Kidney (tissue), 22 donors: ENCODE measurements at places on chromosomes 11 and 22. TPM values are rescaled to one million over a fixed set of nuclear protein-coding genes. Genes with fewer than 3 reads are reported as not detected.
A peak's percentile ranks its signal among the peaks of the same experiment; 100 is the strongest.

The EXPH5 gene
- total RNA-seq: 9.5 TPM

The MUC5AC gene
- 0.03 TPM for total RNA-seq

The VPREB3 gene
- 1.0 TPM for total RNA-seq

The OR8G5 gene
- not detected for total RNA-seq

The KCTD17 gene
- 13.9 TPM for total RNA-seq

The CNTN5 gene
- 0.66 TPM for total RNA-seq

The ZP1 gene
- not detected for total RNA-seq

The MS4A3 gene
- not detected for total RNA-seq

- H3K27ac ChIP-seq: no peak overlapping the region
- no peaks in the 10 kb centered on the region for H3K27me3 ChIP-seq
- no peaks in the 10 kb centered on the region for H3K36me3 ChIP-seq
- peaks cover 6% of the 10 kb centered on the region for H3K4me1 ChIP-seq
- peak overlapping the region; percentile 55 for H3K4me3 ChIP-seq
These were observed 1.1 kb downstream of the LRP4 start for GRCh38 chr11:46917109-46917761.

GRCh38 chr11:75505916-75506692 lies 19.6 kb downstream of the GDPD5 start:
- H3K27ac ChIP-seq: no peak overlapping the region
- H3K4me1 ChIP-seq: peaks cover 5% of the 10 kb centered on the region
- H3K4me3 ChIP-seq: no peak overlapping the region
- no peak for DNase-seq

DNA sequence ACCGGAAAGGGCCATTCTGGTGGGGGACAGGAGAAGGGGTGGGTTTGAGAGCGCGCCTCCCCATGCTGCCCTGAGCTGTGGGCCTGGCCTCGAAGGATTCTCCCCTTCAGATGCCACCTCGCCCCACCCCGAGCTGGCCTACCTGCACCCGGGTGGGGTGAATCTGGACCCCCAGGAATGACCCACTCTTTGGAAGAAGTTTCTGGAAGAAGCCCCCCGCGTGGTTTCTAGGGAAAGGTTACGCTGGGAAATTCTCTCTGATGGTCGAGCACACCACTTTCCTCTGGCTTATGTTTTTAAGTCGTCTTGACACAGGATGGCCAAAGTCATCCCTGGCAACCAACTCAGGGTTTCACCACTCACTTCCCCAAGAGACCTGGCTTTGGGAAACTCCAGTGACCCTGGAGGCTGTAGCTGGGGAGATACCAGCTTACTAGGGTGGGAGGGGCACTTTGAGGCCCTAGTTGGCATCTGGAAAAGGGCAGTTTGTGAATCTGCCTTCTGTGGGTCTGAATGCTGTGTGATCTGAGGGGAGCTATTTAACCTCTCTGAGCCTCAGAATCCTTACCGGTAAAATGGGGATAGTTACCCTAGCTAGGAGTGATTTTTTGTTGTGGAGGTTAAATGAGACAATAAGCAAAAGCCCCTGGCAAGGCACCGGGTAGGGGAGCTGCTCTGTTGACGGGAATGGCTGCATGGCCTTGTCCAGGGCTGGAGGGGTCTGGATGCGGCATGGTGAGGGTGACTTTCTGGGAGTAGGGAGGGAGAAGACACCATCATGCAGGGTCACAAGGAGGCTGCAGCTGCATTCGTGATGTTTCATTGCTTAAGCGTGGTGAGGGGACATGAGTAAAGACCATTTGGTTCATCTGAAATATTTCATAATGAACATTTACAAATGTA lies 45.3 kb upstream of the ACCSL start:
- no peaks in the 10 kb centered on the region for H3K4me1 ChIP-seq
- peak; percentile 36 for DNase-seq
- no peaks in the 10 kb centered on the region for H3K27me3 ChIP-seq
- no peak overlapping the region for H3K4me3 ChIP-seq
- H3K36me3 ChIP-seq: no peaks in the 10 kb centered on the region
- no peak overlapping the region for H3K27ac ChIP-seq

- no peak overlapping the region for H3K27ac ChIP-seq
- no peak overlapping the region for H3K4me3 ChIP-seq
- DNase-seq: no peak
- no peaks in the 10 kb centered on the region for H3K27me3 ChIP-seq
- H3K4me1 ChIP-seq: no peaks in the 10 kb centered on the region
These were observed 46.9 kb upstream of the TTC12 start for GRCh38 chr11:113267493-113267892.

- no peaks in the 10 kb centered on the region for H3K4me1 ChIP-seq
- H3K4me3 ChIP-seq: no peak overlapping the region
- DNase-seq: no peak
- H3K27ac ChIP-seq: no peak overlapping the region
- no peaks in the 10 kb centered on the region for H3K27me3 ChIP-seq
These were observed 396.8 kb upstream of the CCDC179 start for GRCh38 chr11:23257088-23257487.

- peaks cover 5% of the 10 kb centered on the region for H3K4me1 ChIP-seq
- no peak within 1 kb of the TSS for H3K4me3 ChIP-seq
- no peaks in the 10 kb centered on the region for H3K36me3 ChIP-seq
- H3K27me3 ChIP-seq: no peaks in the 10 kb centered on the region
These were observed at the start of gene UCP3 for GRCh38 chr11:74008373-74009229. TSS of gene UCP3 (minus strand) at chr11:74009085. CDS start at chr11:74007042, 2,043 bp downstream.

DNA sequence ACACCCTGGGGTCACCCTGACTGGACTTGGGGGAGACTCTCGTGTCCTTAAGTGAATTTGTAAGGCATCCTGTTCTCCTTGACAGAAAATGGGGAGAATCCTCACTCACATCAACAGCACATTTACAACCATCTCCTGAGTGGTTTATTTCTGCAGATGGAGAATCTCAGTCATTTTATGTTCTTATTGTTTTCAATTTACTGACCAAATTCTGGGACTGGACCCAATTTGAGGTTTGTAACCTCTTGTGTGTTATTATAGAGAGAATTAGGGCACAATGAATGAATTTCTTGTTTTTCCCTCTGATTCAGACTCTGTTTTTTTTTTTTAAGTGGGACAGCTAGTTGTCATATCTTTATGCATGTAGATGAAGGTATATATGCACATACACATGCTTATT lies 104.9 kb downstream of the ADAMTS15 start:
- H3K36me3 ChIP-seq: no peaks in the 10 kb centered on the region
- H3K27ac ChIP-seq: no peak overlapping the region
- no peaks in the 10 kb centered on the region for H3K4me1 ChIP-seq

DNA sequence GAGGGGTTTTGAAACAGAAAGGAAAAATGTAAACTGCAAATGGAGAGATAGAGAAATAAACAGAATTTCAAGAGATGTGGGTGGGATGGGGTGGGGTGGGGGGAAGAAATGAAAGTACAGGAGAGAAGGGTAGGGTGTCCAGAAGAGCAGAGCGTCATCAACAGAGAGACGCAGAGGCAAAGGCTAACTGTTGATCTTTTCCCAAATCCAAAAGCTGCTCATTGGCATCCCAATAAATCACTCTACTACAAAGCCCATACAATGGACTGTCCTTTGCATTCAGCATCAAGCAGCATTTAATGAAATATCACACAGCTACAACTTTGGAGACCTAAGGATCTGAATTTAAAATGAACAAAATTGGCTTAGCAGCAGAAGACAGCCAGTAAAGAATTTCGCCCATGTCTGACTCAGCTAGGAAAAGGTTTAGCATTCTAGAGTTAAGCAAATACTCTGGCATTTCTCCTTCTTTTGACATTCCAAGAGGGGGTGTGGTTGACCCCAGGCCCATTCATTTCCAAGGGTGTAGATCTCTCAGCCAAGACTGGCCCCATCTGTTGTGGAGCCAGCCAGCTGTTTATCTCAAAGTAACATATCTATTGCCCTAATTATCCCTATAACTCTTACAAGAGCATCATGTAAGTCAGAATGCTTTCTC lies 1.5 kb downstream of the RAB30 start:
- H3K27ac ChIP-seq: peak overlapping the region; percentile 89
- no peaks in the 10 kb centered on the region for H3K4me1 ChIP-seq
- peak overlapping the region; percentile 97 for H3K4me3 ChIP-seq
- DNase-seq: peak; percentile 46
- H3K36me3 ChIP-seq: peaks cover 4% of the 10 kb centered on the region

- no peaks in the 10 kb centered on the region for H3K36me3 ChIP-seq
- no peak overlapping the region for H3K4me3 ChIP-seq
- peak; percentile 63 for DNase-seq
These were observed 4.0 kb upstream of the TH start for GRCh38 chr11:2175659-2176058.

- H3K27ac ChIP-seq: no peak overlapping the region
- no peaks in the 10 kb centered on the region for H3K36me3 ChIP-seq
- DNase-seq: no peak
- no peak overlapping the region for H3K4me3 ChIP-seq
- no peaks in the 10 kb centered on the region for H3K27me3 ChIP-seq
These were observed 37.1 kb downstream of the SVIP start for GRCh38 chr11:22792497-22792896.

DNA sequence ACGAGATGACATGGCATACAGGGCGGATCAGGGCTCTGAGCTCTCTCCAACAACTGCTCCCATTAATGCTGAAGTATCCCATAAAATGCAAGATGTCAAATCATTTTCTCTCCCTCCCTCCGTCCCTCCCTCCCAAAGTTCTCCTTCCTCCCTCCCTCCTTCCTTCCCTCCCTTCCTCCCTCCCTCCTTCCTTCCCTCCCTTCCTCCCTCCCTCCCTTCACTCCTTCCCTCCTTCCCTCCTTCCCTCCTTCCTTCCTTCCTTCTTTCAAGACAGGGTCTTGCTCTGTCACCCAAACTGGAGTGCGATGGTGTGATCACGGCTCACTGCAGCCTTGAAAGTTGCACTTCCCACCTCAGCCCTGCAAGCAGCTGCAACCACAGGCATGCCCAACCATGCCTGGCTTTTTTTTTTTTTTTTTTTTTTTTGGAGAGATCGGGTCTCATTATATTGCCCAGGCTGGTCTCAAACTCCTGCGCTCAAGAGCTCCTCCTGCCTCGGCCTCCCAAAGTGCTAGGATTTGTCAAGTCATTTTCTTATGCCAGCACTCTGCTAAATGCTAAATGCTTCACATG lies 38.2 kb downstream of the TXN2 start:
- H3K36me3 ChIP-seq: no peaks in the 10 kb centered on the region
- peaks cover 2% of the 10 kb centered on the region for H3K4me1 ChIP-seq
- no peak overlapping the region for H3K27ac ChIP-seq
- no peaks in the 10 kb centered on the region for H3K27me3 ChIP-seq

DNA sequence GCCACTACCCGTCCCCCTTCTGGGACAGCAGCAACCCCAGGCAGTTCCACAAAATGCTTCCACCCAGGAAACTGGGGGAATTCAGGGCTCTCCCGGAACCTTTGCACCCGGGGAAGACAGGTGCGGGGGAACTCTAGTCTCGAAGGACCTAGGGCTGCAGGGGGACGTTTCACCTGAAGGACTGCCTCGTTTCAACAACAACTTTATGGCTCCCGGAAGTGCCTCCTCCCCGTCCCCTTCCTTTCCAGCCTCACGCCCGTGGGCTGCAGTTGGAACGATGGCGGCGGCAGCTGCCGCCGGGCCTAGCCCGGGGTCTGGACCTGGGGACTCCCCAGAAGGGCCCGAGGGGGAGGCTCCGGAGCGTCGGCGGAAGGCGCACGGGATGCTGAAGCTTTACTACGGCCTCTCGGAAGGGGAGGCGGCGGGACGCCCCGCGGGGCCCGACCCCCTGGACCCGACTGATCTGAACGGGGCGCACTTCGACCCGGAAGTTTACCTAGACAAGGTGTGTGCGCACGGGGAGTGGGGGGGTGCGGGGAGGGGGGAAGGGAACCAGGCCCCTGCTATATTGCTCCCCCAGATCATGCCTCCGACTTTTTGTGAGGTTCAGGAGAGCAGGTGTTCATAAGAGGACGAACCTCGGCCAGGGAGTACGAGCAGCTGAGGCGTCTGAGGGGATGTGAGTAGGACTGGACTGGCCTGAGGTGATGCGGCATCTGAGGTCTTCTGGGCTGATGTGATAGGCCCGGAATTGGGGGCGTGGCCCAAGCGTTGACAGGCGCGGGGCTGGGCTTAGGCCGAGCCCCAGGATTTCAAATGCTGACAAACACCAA lies at the start of gene VPS51:
VPS51 (plus strand) TSS at position 241 of the 833 bp plus-strand sequence; CDS start at position 278, 37 bp downstream.
- H3K27me3 ChIP-seq: no peaks in the 10 kb centered on the region
- H3K27ac ChIP-seq: peak within 1 kb of the TSS; percentile 62
- peak within 1 kb of the TSS; percentile 94 for H3K4me3 ChIP-seq
- peaks cover 8% of the 10 kb centered on the region for H3K4me1 ChIP-seq

DNA sequence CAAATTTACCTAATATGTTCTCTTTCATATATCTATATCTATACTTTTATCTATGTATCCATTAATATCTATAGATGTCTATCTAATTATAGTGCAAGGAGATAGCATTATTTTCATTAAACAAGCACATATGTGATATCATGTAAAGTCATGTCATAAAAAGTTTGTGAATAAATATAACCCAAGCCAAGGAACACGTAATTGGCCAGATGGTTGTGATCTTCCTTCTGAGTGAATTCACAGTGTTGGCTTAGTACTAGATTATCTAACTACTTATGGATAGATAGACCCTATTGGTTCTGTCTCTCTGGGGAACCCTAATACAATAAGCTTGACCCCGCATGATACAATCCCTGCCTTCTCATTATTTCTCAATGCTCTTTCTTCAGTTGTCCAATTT lies 484.4 kb downstream of the LRRC4C start:
- H3K27ac ChIP-seq: no peak overlapping the region
- no peaks in the 10 kb centered on the region for H3K4me1 ChIP-seq
- no peaks in the 10 kb centered on the region for H3K36me3 ChIP-seq
- DNase-seq: no peak
- H3K4me3 ChIP-seq: no peak overlapping the region
- no peaks in the 10 kb centered on the region for H3K27me3 ChIP-seq

- peaks cover 19% of the 10 kb centered on the region for H3K4me1 ChIP-seq
- H3K36me3 ChIP-seq: no peaks in the 10 kb centered on the region
- peak within 1 kb of the TSS; percentile 82 for H3K4me3 ChIP-seq
These were observed at the start of gene ZFTA for GRCh38 chr11:63768237-63769041. TSS of gene ZFTA (minus strand) at chr11:63768775. CDS start at chr11:63768622, 153 bp downstream.

DNA sequence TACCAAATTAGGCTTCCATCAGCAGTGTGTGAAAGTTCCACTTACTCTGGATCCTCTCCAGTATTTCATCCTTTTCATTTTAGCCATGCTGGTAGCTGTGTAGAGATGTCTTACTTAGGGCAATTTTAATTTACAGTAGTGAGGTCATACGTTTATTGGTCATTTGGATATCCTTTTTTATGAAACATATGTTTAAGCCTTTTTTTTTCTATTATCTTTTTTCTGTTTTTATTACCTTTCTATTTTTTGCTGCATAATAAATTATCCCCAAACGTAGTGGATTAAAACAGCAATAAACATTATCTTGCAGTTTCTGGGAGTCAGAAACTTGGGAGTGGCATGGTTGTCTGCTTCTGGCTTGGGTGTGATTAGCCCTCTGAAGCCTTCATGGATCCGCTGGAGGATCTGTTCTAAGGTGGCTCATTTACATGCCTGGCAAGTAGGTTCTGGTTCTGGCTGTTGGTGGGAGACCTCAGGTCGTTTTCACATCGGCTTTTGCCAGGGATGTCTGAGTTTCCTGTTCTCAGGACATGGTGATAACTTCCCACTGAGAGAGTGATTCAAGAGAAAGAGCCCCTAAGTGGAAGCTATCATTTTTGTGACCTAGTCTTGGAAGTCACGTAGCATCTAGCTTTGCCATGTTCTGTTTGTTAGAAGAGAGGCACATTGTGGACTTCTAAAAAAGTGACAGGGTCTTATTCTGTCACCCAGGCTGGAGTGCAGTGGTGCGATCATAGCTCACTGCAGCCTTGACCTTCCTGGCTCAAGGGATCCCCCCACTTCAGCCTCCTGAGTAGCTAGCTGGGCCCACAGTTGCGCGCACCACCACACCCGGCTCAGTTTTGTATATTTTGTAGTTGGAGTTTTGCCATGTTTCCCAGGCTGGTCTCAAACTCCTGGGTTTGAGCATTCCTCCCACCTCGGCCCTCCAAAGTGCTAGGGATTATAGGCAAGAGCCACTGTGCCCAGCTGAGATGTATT lies 38.6 kb downstream of the PPP6R3 start:
- no peak for DNase-seq
- H3K4me3 ChIP-seq: no peak overlapping the region
- no peak overlapping the region for H3K27ac ChIP-seq
- H3K27me3 ChIP-seq: no peaks in the 10 kb centered on the region
- no peaks in the 10 kb centered on the region for H3K36me3 ChIP-seq
